ENCODE measurements at places on chromosomes 3 and 15.

GRCh38 chr15:62527387-62527786 is 362.3 kb upstream of the C2CD4B start:
- no peak for DNase-seq

- DNase-seq = no peak
These were observed 51.3 kb downstream of the CYP11A1 start for GRCh38 chr15:74316141-74316540.

DNA sequence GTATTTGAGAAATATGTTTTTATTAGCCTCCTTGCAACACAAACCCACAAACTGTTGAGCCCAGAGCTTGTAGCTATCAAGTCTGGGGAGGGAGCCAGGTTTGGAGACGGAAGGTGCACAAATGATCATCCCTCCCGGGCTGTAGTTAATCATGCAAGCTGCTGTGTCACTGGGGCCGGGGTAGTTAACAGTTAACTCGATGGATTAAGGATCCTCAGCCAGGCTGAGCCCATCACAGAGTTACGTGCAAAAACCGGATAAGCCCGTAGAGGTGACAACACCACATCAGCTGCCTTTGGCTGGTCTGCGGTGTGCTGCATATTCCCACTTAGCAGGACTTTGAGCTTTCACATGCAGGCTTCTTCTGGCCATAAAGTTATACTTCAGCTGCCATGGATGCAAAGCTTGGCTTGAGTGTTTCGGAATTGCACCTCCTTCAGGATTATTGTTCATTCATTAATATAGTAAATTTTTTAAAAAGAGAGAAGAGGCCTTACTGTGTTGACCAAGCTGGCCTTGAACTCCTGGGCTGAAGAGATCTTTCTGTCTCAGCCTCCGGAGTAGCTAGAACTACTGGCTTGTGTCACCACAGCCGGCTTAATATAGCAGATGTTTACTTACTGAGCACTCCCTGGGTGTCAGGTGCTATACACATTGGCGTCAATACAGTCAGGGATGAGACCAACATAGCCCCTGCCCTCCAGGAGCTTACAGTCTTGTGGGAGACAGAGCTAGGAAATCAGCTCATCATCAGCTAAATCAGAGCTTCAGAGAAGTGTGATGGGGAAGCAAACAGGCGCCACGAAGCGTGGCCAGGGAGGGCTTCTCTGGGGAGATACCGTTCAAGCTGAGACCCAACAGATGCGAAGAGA is 226.8 kb upstream of the BHLHE40 start:
- no peak for DNase-seq

GRCh38 chr3:115139072-115139471 is 8.0 kb downstream of the ZBTB20 start:
- DNase-seq = no peak

GRCh38 chr3:48797626-48798025 is 50.0 kb downstream of the PRKAR2A start:
- DNase-seq = no peak

DNA sequence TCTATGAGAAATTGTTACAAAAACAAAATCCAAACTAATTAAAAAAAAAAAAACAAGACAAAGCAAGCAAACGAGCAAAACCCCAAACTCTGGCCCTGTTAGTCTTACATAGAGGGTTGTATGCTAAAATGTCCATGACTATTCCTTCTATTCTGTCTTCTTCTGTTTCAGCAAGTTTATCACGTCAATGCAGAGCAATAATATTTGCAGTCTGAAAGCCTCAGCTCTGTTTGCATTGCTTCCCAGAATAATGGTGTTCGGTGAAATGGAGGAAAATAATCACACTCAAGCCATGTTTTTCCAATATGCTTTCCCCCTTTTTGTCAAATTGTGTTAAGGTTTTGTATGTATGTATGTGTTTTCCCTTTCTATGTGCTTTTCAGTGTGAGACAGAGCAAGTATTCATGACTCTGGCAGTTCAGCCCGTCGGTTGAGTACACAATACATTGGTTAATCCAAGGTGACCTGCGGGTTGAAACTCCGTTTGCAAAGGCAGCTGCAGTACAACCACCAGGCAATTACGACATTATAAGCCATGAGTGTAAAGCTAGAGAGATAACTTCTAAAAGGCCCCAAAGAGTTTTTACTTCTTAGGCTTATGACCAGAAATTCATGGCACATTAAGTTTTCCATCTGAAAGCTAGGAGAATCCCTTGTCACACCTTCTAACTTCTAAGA is 34.9 kb upstream of the MAGI1 start:
- DNase-seq = no peak

DNA sequence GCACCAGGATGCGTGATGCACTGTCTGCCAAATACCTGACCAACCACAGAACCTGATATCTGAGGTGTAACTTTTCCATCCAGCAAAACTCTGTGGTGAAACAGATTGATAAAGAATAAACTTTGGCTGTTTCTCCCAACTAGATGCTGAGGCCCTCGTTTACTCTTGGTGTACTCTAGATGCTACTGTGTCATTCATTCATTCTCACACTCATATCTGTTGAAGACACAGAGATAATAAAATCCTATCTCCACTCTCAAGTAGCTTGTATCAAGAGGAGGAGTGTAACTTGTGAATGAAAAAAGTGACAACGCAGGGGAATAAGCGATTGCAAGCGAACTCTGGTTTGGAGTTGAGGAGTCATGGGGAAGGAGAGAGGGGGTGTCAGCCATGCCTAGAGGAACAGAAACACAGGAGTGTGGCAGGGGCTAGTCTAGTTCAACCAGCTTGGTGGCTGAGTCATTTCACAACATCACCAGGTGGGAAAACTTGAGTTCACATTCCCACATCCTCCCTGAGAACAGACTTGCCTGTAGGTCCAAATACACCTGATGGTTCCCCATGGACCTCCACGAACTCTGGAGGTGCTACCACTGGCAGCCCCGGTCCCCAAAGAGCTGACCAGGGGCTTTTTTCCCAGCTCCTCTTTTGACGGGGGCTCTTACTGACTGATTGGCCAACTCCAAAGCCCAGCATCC is 73.3 kb upstream of the SNRK start:
- no peak for DNase-seq

DNA sequence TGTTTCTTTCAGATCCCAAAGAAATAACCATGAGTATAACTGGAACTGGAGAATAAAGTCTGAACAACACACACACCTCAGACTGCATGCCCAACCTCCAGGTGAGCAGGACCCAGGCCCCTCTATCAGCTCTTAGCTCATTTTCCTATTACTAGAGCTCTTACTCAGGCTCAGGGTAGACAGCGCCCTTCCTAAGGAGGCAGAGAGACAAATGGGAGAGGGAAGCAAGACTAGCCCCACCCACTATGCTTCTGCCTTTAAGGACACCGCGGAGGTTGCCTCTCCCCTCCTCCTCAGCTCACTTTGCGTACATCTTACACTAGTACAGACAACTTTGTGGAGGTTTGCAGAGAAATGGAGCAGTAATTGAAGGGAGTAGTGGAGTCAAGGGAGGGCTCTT is 44.0 kb upstream of the GLCE start:
- DNase-seq = no peak

- no peak for DNase-seq
These were observed 24.3 kb downstream of the ARHGAP11B start for GRCh38 chr15:30650012-30650929.

GRCh38 chr15:90271459-90272166 is 6.1 kb downstream of the NGRN start:
- DNase-seq = no peak

GRCh38 chr3:44914936-44915335 is 40.5 kb downstream of the TGM4 start:
- DNase-seq = no peak

DNA sequence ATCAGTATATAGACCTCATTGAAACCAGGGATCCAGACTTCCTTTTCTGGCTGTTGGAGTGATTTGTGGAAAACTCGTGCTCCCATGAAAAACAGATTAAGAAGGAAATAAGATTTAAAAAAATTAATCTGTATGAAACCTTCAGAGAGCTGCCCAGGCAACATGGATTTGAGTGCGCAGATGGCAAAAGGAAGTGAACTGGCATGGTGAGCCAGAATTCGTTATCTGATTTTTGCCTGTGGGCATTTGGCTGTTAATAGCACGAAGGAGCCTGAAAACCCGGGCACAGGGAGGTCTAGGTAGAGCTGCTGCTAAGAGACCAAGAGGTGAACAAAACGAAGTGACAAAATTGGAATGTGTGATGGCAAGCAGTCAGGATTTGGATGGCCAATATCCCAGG is 19.1 kb upstream of the SPINK8 start:
- no peak for DNase-seq

DNA sequence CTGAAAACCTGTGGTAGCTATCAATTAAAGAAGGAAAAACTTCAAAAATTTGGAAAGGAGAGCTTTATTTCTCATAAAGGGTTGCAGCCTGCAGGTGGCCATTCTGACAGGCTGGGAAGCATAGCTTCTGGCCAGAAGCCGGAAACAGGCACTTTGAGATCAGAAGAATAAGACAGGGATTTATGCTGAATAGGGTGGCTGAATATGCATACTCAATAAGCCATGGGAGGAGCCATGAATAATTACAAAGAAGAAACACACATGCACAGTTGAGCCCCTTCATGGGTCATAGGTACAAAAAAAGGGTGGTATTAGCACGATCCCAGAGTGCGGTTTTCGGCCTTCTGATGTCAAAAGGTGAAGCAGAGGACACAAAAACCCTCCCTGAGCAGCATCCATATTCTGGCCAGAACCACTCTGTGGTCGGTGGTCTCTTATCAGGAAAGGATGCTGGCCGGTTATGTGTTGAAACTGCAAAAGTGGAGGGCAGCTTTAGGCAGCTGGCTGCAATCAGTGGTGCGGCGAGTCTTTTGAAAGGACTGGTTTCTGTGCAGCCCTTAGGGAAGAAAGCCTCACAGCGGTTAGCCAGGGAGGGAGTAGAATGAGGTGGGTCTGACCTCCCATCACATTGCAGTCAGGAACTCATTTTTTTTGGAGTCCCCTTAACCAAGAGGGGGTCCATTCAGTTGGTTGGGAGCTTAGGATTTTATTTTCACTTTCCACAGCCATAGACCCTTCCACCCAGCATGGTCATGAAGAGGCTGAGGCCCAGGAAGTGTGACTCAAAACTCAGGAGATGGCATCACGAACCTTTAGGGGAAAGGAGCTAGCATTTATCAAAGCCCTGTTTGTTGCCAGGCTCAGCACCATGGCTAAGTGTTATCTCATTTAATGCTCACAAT is 34.7 kb upstream of the CCDC174 start:
- no peak for DNase-seq

DNA sequence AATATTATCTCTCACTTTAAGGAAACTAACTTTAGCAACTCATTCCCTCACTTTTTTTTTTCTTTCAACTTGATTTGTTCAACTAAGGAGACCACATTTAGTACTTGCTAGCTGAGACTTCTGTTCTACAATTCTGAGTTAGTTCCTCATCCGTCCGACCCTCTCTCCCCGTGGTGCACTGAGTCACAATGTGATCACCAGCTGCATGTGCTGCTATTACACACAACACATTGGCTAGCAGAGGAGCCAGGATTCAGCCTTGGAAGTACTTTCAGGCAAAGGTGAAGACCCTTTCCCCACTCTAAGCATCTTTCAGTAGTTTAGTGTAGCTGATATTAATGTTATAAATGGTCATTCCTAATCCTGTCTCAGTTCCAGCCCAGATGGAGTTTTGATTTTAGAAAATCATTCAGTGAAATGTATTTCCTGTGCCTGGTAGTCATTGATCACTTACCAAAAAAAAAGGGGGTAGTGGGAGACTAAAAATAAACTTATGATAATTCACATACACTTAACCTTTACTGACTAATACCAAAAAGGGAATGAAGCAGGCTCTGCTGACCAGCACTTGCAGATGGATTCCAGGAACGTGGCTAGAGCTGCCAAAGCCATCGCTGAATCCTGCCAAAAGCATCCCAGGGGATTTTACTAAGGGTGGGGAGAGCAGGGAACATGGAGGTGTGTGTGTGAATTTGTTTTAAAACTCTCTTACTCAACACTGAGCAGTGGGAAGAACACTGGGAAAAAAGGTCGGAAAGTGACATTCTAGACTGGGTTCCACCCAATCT is 424.8 kb downstream of the LPP start:
- DNase-seq = peak; percentile 4

- no peak for DNase-seq
These were observed 64.4 kb upstream of the PPARG start for GRCh38 chr3:12224181-12225147.

GRCh38 chr3:195128255-195129071 is 142.5 kb downstream of the XXYLT1 start:
- DNase-seq = no peak

DNA sequence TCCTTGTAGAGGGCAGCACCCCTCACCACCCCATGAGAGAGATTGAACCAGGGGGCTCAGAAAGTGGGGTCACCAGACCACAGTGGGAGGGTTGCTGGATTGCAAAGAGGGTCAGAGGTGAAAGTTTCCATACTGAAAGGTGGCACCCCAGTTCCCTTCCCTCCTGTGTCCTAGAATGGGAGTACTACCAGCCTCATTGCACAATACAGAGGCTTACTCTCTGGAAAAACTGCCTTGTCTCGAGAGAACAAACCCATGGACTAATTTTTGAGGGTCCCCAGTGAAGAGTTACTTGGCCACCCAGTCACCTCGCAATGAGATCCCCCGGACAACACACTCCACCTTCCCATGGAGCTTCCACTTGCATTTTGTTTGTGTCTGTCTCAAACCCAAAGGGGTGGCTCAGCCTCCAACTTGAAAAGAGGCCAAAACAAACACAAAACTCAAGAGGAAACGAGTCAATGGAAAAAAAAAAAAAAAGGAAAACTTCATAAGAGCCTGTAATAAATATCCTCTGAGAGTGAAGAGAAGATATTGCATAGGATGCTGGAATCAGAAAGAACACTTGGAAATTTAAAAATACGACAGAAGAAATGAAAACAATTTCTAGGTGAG is 18.6 kb downstream of the MESP2 start:
- DNase-seq = no peak

GRCh38 chr3:99407257-99407656 is 231.1 kb upstream of the COL8A1 start:
- no peak for DNase-seq

GRCh38 chr3:127719369-127719768 is 46.6 kb downstream of the ABTB1 start:
- no peak for DNase-seq

GRCh38 chr3:189195302-189195701 is 23.5 kb downstream of the TPRG1 start:
- no peak for DNase-seq

DNA sequence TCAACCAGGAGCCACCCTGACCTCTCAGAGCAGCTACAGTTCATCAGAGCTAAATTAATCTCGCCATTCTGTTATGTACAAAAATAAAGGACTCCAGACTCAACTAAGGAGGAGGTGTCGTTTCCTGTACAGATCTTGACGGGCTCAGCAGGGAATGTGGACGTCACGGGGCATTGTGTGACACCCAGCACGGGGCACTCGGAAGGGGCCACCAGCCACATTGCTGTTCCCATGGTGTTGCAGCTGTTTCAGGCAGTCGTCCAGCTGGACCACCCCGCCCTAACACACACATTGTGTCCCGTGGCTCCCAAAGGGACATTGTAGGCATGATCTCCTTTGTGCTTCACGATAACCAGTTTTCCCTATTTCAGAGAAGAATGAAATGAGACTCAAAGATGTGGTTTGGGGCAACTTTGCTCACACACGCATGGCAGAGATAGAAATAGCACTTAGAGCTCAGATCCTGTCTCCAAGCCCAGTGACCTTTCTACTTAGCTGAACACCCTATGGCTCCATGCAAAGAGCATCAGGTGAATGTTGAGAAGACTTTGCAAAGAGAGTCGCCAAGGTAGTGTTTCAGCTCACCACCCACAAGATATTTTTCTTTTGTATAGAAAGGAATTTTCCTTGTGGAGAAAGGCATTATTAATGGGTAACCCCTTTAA is 5.5 kb downstream of the SSUH2 start:
- no peak for DNase-seq

- DNase-seq = no peak
These were observed 52.5 kb upstream of the SUCLG2 start for GRCh38 chr3:67706934-67707333.

- DNase-seq = no peak
These were observed 193.4 kb upstream of the HES1 start for GRCh38 chr3:193942516-193943055.

Measured in amygdala (tissue), 56 donors.